A549 treated with Mapracorat at 1 μM for 4 hours (cell line): ENCODE measurements at places on chromosomes 11 and 22. TPM values are rescaled to one million over a fixed set of nuclear protein-coding genes. Genes with fewer than 3 reads are reported as not detected.

The CCDC86 gene
- total RNA-seq: 85.4 to 107 TPM (median 94.9 TPM) in 5 replicates

The KLHDC7B gene
- total RNA-seq: 0.03 TPM in 2 of 5 replicates, not detected in the others

The SHISAL1 gene
- total RNA-seq: 3.1 to 3.9 TPM (median 3.4 TPM) in 5 replicates

The CABP2 gene
- total RNA-seq: not detected in 5 replicates

The DDTL gene
- 1.6 to 2.1 TPM (median 1.9 TPM) in 5 replicates for total RNA-seq
